ENCODE measurements at places on chromosomes 5 and 9.

GRCh38 chr9:12860998-12861397 lies 86.2 kb downstream of the LURAP1L start:
- no peak for DNase-seq

DNA sequence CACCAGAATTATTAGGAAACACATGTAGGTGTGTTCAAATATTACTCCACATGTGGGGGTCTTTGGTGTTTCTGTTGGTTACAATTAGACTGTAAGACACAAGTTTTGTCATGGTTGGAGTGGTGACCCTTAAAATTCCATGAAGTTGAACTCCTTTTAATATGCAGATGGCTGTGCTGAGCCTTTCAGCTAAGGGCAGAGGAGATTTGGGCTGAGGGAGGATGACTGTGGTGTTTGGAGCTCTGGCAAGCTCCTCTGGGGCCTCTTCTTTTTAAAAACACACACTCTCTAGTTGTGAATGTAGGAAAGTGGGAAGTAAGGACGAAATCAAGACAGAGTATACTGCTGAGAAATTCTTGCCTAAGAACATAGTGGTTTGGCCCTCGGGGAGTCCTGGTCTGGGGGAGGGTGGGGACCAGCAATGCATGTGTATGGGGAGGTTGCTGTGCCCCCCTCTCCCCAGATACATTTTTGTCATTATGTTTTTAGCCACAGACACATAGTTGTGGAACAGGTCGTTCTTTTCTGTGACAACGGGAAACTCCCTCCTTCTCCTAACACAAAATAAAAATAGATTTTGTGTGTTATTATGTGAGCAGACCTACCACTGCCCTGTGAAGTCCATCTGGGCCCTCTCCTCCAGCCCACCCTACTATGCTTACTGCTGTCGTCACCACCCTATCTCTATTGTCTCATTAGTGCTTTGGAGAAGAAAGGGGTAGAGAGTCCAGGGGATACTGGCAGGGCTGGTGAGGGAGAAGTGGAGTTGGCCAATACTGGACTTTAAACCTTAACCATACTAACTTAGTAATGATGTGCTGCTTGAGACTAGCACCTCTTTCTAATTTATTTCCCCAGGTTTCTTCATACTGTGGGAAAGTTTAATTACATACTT lies 10.0 kb downstream of the SMARCA2 start:
- no peak for DNase-seq

DNA sequence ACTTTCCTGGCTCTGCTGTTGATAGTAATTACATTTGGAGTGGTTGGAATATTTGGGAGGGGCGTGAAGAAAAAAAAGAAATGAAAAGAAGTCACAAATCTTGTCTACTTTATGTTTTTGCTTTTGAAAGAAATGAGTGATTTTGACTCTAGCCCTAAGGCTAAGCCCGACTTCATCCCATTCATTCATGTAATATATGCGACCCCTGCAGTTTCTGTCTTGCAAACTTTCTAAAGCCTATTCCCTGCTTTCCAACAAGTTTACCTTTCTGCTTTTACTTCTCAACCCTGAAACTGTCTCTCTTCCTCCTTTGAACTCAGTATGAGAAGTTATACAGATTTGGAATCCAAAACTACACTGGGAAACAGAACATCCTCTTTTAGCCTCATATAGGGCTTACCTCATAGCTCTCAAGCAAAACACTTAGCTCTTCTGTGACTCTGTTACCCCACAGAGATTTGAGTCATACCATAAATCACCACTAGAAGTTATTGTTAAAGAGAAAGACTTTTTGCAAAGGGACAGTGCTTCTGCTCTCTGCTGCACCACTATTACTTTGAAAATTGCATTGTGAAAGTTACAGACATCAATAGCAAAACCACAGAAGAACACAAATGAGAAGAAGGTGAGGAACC lies 1.6 kb downstream of the CFAP95 start:
- no peak for DNase-seq

GRCh38 chr9:16213781-16214515 lies 656.5 kb downstream of the BNC2 start:
- no peak for DNase-seq

DNA sequence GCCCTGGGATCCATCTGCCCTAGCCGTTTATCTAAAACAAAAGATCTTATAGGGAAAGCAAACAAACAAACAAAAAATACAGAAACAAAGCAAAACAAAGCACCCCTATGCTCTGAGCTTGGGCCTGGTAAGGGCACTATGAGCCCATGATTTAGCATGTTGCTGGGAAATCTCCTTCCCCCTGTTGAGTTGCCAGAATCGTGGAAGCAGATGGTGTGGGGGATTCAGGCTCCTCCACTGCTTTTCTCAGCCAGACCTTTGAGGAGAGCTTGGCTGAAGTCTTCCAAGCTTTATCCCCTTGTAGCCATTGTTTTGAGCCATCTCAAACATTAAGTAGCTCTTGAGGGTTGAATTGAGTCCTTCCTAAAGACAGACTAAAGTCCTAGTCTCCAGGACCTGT lies 29.9 kb downstream of the TMC1 start:
- DNase-seq: no peak

GRCh38 chr5:31954091-31954490 lies 220.0 kb downstream of the GOLPH3 start:
- DNase-seq: no peak

DNA sequence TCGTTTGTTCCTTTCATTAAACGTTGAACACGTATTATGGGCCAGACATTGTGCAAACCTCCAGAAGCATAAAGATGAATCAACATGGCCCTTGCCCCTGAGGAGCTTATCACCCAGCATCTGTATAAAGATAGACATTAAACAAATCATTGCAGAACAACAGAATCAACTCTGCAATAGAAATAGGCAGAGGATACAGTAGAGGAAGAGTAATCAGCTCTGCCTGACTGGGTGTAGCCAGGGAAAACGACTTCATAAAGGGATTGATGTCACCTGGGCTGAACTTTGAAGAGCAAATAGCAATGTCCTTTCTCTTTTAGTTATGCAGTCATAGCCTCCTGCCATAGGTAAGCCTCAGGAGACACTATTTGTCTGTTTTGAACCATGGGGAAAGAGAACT lies 13.4 kb downstream of the RGS7BP start:
- no peak for DNase-seq

- no peak for DNase-seq
These were observed 144.1 kb downstream of the ENTREP1 start for GRCh38 chr9:69469136-69469535.

DNA sequence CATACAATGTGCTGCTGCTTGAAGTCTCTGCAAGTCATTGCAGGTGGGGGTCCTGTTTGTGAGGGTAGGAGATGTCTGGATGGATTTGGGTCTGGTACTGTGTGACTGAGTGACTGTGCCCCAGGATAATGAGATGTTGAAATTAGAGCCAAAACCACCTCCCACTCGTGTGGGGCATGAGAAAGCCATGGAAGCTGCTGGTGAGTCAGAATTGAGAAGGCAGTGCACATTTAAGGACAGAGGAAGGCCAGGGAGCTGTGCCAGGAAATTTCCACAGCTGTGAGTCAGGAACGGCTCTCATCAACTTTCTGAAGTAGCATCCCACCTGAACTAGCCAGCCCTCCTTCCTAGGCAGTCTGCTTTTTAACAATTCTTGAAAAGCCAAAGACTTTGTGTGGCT lies 229.8 kb downstream of the DRD1 start:
- no peak for DNase-seq

DNA sequence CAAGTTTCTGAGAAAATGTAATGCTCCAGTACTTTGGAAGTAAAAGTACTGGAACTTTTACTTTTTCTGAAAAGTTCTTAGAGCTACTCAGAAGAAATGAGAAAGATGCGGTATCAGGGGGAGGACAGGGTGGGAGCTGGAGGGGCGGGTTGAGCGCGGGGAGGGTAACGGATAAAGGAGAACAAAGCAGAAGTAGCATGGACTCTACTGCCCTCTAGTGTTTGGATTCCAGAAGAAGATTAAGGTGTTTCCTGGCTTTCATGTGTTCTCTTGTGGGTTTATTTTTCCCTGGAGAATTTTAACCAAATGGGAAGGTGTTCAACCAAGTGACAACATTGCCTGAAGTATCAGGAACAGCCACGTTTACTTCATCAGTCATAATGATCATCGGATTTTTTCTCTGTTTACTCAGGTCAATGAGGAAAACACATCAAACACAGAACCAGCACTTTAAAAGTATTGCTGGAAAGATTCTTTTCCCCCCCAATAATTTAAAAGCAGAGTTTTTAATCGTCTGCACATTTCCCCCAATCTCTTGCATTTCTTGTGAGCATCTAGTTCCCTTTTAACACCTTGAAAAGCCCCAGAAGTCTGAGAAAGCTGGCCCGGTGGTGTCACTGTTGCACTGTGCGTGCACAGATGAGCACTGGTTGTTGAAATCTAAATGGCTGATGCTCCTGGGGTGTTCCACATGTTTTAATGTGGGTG lies 190.6 kb downstream of the MPDZ start:
- no peak for DNase-seq

DNA sequence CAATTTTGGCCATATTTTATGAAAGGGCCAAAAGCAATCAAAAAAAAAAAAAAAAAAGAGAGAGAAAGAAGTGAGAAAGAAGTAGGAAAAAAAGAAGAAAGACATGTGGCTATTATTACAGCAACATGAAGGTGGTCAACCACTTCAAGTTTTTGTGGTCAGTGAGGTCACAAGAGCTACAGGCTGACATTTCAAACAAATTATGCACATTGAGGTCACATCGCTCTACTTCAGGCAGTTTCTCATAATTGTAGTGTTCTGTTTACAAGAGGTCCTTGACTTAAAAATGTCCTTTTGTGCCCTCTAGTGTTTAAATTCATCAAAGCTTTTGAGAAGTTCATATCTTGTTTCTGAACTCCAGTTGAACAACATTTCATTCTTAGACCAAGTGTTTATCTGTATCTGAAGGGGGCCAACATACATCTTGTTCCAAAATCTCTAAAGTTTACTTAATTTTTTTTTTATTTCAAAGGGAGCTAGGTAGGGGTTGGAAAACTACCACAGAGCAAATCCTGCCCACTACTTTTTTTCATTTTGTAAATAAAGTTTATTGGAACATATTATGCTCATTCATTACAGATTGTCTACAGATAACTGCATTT lies 513.1 kb downstream of the PDE4D start:
- DNase-seq: no peak

DNA sequence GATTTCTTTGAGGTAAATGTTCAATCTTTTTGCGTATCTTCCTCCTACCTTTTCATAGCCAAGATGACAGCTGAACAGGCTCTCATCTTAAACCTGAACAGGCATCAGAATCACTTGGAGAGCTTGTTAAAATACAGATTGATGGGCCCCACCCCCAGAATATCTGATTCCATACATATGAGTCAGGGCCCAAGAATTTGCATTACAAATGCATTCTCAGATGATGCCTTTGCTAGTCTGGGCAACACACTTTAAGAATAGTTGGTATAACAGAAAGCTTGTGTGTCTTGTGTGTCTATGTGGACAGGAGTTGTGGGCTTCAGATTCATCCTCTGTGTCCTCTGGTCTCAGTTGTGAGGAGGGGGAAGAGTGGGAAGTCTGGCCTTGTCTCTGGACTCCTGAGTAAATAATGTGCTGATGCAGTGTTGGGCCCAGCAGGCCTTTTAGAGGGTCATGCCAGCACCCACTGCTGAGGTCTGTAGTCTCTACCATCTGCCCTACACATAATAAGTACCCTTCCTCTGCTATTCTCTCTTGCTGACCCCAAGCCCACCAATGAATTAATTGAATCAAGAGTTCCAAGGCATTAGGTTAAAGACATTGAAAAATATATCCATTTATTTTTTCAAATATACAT lies 43.1 kb downstream of the PTCD2 start:
- no peak for DNase-seq

DNA sequence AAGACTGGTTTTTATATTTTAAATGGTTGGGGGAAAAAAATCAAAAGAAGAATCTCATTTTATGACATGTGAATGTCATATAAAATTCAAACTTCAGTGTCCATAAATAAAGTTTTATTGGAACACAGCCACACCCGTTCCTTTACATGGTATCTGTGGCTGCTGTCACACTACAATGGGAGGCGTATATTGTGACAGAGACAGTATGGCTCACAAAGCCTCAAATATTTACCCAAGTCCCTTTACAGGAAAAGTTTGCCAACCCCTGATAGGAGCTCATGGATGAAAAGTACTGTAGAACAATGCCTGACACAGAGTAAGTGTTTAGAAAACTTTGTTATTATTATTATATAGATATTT lies 5.2 kb upstream of the DUSP1 start:
- no peak for DNase-seq

DNA sequence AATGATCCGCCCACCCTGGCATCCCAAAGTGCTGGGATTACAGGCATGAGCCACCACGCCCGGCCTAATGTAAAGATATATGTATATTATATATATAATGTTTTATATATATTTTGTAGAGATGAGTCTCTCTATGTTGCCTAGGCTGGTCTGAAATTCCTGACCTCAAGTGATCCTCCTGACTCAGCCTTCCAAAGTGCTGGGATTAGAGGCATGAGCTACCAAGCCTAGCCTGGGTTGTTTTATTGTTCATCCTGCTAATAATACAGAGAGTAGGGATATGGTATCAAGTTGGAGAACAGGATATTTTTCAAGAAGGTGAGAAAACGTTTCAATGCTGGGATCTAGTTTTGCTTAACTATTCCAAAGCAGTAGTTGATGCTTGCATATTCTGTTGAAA lies 2.9 kb downstream of the SEC24A start:
- no peak for DNase-seq

DNA sequence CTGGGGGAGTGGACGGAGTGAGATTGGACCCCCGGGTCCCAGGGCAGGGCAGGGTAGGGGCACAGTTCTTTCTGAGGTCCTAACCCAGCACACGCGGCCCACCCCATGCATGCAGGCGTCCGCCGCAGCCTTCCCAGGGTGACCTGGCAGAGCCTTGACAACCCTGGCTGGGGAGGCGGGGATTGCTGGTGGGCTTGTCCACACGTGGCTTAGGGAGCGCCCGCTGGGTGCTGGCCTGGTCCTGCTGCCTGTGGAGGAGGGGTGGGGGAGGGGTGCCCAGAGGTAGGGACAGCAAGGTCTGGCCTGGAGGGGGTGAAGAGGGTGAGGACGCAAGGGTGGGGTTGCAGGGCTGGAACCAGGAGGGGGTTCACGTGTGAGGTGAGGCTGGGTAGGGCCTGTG lies 6.0 kb downstream of the RXRA start:
- DNase-seq: no peak

- DNase-seq: no peak
These were observed 190.2 kb downstream of the ASTN2 start for GRCh38 chr9:117224695-117225094.

DNA sequence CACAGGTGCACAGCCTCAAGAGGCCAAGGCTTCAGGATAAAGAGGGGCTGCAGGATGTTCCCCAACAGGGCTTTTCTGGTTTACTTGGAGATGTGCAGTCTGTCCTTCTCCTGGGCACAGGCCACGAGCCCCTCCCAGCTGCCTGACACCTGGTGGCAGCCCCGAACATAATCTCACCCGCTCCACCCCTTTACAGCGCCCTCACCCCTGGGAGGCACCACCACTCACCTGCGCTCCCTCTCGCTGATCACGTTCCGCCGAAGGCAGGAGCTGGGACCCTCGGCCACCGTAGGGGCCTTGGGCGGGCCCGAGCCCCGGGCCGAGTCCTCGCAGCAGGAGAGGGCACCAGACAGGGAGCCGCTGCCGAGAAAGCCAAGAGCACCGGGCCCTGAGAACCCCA lies 514 bp downstream of the SOHLH1 start:
- DNase-seq: no peak
